ENCODE measurements at places on chromosomes 16 and 17.

GRCh38 chr17:57639381-57639780, 105.7 kb downstream of the CCDC182 start:
- no peak for DNase-seq

DNA sequence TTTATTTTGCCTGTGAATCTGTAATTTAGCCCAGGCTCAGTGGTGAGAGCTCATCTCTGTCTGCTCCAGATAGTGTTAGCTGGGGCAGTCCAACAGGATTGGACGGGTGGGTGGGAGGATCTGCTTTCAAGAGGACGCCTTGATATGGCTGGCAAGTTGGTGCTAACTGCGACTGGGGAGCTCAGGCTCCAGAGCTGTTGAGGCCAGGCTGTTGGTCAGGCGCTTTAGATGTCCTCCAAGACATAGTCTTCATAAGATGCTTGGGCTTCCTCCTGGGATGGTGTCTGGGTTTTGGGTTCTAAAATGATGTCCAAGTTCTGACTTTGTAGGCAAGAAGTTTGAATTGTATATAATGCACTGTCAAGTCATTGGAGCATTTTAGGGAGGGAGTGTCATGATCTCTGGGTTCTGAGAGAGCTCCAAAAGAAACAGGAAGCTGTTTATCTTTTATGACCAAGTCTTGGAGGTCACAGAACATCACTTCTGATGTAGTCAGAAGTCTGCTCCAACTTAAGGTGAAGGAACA, 12.8 kb upstream of the PCTP start:
- no peak for DNase-seq

DNA sequence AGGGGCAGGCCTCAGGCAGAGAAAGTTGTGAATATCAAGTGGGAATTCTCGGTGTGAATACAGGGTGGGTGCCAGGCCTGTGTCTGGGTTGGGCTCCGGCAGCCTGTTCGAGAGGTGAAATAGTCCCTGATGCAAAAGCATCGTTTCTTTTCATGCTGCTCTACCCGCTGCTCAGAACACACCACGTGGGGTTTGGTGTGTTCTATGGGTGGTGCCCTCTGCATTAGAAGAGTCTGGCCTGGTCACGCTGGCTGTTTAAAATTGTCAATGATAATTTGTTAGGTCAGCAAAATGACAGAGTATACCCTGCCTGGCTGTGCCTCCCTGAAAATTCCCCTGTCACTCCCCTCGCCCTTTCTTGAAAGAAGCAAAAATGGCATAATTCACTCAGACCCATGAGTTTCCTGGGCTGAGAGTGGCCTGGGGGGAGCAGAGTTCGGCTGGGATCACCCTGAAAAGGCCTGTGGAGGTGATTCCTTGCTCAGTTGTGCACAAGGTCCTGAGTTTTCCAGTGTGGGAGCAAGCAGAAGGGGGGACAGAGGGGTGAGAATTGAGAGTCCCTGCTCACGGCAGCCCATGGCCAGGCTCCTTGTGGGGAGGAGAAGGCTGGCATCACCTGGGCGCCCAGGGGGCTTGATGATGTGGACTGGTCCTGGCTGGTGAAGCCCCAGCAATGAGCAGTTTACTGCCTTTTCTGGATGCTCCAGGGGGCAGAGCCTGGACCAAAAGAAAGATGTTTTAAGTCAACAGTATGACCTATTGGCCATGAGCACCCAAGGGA, 3.2 kb downstream of the CACNG5 start:
- no peak for DNase-seq

DNA sequence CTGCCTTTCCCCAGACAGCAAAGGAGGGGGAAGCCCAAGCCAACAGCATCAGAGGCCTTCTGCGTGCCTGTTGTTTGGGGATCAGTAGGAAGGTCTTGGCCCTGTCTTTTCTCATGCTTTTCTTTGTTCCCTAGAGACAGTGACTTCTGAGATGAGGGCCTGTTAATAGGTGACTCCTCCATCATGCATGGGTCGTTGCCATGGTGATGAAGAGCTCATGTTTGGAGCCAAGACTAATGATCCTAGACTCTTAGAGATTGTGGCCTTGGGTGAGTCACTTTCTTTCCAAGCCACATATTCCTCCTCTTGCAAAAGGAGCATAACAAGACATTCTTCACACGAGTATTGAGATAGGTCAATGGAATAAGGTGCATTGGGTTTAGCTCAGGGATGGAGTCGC, 201.1 kb upstream of the ASIC2 start:
- no peak for DNase-seq

DNA sequence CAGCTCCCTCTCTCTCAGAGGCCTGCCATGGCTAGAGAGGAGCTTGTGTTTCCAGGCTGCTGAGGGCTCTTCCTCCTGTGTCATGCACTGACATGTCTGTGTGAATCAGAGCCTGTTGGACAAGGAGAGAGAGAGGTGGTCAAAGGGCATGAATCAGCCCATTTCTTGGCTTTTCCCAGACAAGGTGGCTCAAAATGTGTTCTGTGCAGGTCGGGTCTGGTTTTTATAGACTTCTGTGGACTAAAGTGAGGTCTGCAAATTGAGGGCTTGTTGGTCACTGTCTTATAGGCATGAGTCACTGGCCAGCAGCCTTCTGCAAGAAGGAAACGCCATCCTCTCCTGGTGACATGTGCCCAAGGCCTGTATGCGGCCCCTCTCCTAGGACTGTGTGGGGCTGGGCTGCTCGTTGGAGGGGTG, 97.9 kb downstream of the FOXL1 start:
- DNase-seq: peak; percentile 77

GRCh38 chr16:30533748-30534367, 800 bp downstream of the ZNF747 start:
- no peak for DNase-seq

DNA sequence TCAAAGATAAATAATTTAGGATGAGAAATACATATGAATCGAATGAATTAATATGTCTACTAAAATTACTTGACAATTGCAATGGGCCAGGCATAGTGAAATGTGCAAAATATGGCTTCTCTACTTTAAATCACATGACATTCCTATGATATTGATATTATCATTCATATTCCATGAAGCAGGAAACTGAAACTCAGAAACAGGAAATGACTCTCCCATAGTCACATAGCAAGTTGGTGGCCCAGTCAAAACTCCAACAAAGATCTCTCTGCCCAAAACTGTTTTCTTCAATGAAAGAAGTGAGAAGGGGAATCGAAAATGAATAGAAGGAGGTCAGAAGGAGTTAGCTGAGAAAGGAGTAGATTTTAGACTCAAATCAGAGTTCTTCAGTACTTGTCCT, 272.2 kb downstream of the CDH8 start:
- no peak for DNase-seq

GRCh38 chr17:29591146-29591736, 1.7 kb upstream of the ANKRD13B start:
- peak; percentile 68 for DNase-seq

GRCh38 chr17:73420897-73421296, 109.1 kb upstream of the CDC42EP4 start:
- DNase-seq: peak; percentile 34

DNA sequence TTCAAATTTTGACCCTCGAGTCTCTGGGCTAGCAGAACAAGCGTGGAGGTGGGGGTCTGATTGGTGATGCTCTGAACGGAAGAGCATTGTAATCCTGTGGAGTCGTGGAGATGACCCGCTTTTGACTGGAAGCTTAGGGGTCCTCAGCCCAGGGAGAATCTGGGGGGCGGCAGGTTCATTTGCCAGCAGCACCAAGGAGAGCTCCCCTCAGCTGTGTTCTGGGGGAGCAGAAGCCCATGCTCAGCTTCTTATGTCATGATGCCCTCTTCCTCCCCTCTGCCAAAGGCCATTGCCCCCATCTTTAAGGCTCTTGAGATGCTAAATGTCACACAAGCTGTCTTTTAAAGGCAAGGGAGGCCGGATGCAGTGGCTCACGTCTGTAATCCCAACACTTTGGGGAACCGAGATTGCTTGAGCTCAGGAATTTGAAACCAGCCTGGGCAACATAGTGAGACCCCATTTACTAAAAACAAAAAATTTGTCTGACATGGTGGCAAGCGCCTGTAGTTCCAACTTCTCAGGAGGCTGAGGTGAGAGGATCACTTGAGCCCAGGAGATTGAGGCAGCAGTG, 19.3 kb downstream of the LDHD start:
- DNase-seq: no peak

DNA sequence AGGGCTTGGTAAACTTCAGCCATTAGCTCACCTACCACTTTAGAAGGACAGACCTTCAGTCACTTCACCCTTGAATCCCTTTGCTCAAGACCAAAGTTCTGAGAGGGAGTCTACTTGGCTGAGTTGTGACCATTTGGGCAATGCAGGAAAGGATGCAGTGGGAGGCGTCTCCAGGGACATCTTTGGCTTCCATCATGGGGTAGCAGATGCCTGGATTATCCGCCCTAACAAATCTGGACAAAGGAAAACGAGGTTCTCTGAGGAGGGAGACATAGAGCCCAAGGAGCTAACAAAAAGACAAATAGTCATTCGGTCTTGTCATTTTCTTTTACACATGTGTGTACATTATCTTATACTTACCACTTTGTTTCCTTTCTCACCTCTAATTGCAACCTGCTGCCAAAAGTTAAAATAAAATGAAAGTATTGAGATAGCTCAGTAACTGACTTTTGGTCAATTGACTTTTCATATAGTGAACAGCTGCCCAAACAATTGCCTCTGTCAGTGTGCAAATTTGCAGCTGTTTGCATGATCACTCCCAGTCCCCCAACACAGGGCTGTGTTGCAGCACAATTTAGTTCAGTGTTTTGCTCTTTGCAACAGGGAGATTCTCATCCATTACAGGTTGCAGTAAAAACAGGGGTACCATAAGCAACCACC, 108.9 kb upstream of the EEF2KMT start:
- no peak for DNase-seq

DNA sequence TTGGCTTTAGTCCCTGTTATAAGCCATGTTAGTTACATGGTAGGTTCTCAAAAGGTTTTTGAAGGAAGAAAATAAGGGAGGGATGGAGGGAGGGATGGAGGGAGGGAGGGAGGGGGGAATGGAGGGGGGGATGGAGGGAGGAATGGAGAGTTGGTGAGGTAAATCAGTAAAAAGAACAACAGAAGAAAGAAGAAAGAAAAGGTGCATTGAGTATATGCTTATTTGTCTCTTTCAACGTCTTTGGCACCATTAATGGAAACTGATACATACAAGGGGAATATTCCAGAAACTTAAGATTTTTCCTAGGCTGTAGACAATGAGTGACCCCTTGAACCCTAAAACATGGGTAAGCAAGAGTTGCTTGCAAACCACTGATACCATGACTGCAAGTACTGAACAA, 1056.3 kb downstream of the CDH11 start:
- DNase-seq: no peak

DNA sequence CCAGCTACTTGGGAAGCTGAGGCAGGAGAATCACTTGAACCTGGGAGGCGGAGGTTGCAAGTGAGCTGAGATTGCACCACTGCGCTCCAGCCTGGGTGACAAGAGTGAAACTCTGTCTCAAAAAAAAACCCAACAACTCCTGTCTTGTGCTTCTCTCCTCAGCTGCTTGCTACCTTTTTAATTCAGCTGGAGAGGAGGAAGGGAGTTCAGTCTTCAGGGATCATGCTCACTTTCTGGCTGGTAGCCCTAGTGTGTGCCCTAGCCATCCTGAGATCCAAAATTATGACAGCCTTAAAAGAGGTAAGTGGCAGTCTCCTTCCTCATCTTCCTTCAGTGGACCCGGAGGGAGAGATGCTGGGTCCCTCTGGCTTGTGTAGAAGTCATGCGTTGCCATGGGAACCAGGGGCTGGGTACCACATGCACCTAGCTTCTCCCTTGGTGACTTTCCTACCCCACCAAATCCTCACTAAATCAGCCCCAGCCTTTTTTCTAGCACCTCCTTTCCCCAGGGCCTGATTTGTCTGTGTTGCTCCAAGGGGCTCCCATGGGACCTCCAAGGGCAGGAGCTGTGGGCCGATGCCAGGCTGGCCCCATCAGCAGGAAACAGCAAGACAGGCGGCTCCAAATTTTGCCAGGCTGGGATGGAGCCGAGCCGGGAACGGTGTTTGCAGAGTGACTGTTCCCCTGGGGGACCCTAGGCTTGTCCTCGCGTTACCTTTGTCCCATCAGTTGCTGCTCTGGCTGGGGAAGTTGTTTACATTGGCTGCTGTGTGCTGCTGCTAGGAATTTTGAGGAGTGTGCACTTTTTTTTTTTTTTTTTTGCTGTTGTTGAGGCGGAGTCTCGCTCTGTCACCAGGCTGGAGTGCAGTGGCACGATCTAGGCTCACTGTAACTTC, 65.2 kb downstream of the ABCC1 start:
- peak; percentile 38 for DNase-seq

DNA sequence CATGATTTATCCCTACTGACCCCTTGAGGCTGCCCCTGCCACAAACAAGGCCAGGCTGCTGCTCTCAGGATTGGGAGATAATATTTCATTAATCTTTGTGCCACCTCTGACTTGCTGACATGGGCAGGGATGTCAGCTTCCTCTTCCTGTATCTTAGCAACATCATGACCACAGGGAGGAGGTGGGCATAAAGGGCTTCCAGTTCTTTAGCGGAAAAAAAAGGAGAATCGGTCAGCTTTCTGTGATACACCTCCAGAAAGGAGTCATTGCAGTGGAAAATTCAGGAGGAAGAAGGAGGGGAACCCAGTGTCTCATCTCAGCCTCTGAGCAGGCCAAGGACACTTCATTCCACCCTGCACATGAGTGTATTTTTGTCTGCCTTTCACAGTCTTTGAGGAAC, 206.8 kb upstream of the SDK2 start:
- no peak for DNase-seq

DNA sequence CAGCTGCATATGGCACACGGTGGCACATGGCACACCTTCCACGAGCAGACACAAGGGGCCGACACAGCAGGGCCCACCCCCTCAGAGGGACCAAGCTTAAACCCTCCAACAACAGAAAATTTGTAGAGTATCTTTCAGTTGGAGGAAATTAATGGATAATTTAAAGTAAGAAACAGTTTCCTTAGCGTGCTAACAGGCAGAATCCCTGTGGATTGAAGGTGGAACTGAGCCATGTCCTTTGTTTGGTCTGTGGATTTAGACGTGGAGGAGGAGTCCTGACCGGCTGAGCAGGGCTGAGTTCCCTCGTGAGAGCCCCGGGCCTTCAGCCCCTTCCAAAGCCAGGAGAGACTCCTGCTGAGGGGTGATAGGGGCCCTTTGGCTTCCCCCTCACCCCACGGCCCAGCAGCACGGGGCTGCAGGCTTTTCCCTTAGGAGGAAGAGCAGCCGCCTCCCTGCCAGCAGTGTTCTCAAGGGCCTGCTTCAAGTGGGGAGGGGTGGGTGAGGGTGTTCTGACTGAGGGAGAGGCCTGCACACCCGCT, 1.4 kb upstream of the CYB561 start:
- DNase-seq: no peak

DNA sequence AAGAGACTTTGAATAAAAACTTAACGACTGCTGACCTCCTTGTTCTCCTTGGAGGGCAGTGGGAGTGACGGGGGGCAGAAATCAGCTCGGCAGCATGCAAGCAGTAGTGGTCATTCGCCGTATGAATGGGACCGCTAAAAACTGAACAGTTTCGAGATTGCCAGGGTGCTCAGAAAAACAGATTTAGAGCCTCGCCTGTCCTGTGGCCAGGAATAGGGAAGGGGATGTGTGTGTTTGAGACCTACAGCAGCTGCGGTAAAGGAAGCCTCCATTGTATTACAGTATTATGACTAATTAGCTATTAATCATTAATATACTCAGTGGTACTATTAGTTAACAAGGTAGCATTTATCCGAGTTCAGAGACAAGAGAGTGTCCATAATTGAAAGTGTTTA, 670 bp upstream of the ZNF652 start:
- DNase-seq: no peak
